Cardiac muscle cell (in vitro differentiated cells and primary cell): ENCODE measurements at places on chromosomes 6 and 20. TPM values are rescaled to one million over a fixed set of nuclear protein-coding genes. Genes with fewer than 3 reads are reported as not detected.
A peak's percentile ranks its signal among the peaks of the same experiment; 100 is the strongest.

DNA sequence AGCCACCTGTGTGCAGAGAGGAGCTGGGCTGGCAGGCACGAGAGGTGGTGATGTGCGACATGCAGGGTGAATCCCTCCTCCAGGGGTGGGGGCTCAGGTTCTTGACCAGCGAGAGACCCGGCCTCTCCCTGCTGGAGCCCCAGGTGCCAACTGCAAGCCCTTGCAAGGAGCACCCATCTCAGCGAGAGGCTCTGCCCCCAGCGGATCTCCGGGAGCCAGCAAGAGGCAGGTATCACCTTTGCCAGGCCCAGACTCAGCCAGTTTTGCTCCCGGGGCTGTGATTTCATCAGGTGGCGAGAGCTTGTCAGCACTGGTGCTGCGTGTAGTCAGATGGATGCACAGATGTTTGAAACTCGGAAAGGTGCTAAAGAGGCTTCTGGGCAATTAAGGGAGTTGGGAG, 87.7 kb downstream of the TFAP2C start:
- H3K27me3 ChIP-seq, result no peaks in the 10 kb centered on the region
- H3K27ac ChIP-seq, result no peak overlapping the region
- no peak overlapping the region for H3K4me3 ChIP-seq
- DNase-seq, result no peak
- H3K36me3 ChIP-seq, result no peaks in the 10 kb centered on the region

The PLEKHG1 gene
- total RNA-seq, result 0.67 and 8.5 TPM in 2 replicates

The BPIFB1 gene
- not detected in 2 replicates for total RNA-seq

GRCh38 chr6:35775031-35775430, 1.4 kb upstream of the CLPSL2 start:
- H3K36me3 ChIP-seq, result no peaks in the 10 kb centered on the region
- peaks cover 20% of the 10 kb centered on the region for H3K27me3 ChIP-seq
- H3K27ac ChIP-seq, result no peak overlapping the region
- DNase-seq, result no peak

The MCHR2 gene
- not detected in 2 replicates for total RNA-seq

GRCh38 chr20:63968928-63969760, 586 bp downstream of the ZNF512B start:
- peak overlapping the region; percentile 56 for H3K4me3 ChIP-seq
- H3K4me1 ChIP-seq, result peaks cover 6% of the 10 kb centered on the region
- peaks cover 6% of the 10 kb centered on the region for H3K36me3 ChIP-seq
- peak overlapping the region; percentile 75 for H3K27ac ChIP-seq
- no peaks in the 10 kb centered on the region for H3K27me3 ChIP-seq

GRCh38 chr6:75244063-75244584, 523 bp upstream of the COX7A2 start:
- peak overlapping the region; percentile 86 for H3K4me3 ChIP-seq
- H3K4me1 ChIP-seq, result no peaks in the 10 kb centered on the region
- H3K36me3 ChIP-seq, result peaks cover 17% of the 10 kb centered on the region
- no peaks in the 10 kb centered on the region for H3K27me3 ChIP-seq
- H3K27ac ChIP-seq, result peak overlapping the region; percentile 90

The PRKN gene
- 8.0 and 28.1 TPM in 2 replicates for total RNA-seq

GRCh38 chr20:53843645-53844044, 226.7 kb downstream of the BCAS1 start:
- H3K27me3 ChIP-seq, result no peaks in the 10 kb centered on the region
- DNase-seq, result no peak

The RBL1 gene
- 4.3 and 4.9 TPM in 2 replicates for total RNA-seq

DNA sequence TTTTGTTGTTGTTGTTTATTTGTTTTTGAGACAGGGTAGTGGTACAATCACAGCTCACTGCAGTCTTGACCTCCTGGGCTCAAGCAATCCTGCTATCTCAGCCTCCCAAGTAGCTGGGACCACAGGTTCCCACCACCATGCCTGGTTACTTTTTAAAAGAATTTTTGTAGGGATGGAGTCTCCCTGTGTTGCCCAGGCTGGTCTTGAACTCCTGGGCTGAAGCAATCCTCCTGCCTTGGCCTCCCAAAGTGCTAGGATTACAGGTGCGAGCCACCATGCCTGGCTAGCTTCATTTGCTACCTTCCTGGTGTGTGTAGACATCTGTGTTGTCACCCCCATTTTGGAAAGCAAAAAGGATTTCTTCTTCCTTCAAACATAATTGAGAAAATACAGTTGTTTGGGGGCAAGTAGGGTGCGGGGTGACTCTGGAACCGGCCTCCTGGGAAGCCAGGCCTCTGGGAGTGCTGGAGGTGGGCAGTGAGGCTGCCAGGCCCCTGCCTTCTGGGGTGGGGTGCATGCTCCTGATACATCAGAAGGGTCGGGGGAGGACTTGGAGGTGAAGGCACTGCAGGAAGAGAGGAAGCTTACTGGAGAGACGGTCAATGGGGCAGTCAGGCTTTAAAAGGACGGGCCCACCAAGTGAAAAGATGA, 28.4 kb downstream of the SYNJ2 start:
- no peak for DNase-seq
- H3K36me3 ChIP-seq, result no peaks in the 10 kb centered on the region
- H3K27me3 ChIP-seq, result no peaks in the 10 kb centered on the region

DNA sequence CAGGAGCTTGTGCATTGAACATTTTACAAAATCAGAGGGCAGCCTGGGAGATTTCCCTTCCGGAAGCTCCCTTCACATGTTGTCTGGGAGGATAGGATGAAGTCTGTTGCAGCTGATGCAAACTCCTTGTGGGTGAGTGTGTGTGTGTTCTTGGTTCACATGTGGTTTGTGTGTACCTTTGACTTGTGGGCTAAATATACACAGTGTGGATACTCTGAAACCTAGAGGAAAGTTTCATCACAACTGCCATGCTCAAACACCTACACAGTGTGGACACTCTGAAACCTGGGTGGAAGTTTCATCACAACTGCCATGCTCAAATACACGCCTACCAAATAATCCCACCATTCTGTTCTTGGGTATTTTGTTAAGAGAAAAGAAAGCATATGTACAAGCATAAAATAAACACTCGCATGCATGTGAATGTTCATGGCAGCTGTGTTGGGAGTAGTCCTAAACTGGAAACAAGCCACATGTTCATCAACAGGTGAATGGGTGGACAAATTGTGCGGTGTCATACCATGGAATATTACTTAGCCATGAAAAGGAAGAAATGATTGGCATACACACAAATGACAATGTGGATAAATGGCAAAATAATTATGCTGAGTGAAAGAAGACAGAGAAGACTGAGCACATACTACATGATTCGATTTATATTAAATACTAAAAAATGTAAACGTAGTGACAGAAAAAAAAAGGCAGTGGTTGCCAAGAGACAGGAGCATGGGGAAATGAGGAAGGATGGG, 1.8 kb downstream of the SCP2D1 start:
- no peaks in the 10 kb centered on the region for H3K4me1 ChIP-seq
- H3K36me3 ChIP-seq, result no peaks in the 10 kb centered on the region
- no peak for DNase-seq
- no peaks in the 10 kb centered on the region for H3K27me3 ChIP-seq
- no peak overlapping the region for H3K4me3 ChIP-seq

The TFAP2D gene
- total RNA-seq, result not detected in 2 replicates

GRCh38 chr6:168988801-168989200, 264.8 kb downstream of the THBS2 start:
- H3K36me3 ChIP-seq, result no peaks in the 10 kb centered on the region
- peak; percentile 82 for DNase-seq
- H3K27ac ChIP-seq, result no peak overlapping the region
- H3K27me3 ChIP-seq, result no peaks in the 10 kb centered on the region

DNA sequence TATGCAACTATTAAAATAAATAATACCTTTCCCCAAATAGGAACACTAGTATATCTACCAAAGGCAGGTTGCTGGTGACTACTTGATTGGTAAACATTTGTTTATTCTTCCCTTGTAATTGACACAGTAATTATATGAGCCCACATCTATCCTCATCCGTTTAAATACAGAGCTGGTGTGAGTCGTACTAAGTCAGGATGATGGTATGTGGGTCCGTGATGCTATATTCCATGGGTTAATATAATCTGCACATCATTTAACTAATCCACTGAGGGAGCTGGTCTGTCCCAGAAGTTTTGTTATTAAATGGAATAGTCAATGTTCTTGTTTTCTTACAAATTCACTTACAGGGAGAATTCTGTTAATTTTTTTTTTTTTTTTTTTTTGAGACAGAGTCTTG, 164.0 kb upstream of the AGPAT4 start:
- H3K36me3 ChIP-seq, result no peaks in the 10 kb centered on the region
- no peak overlapping the region for H3K27ac ChIP-seq
- H3K27me3 ChIP-seq, result no peaks in the 10 kb centered on the region
- no peak for DNase-seq
- H3K4me1 ChIP-seq, result peaks cover 7% of the 10 kb centered on the region
- H3K4me3 ChIP-seq, result no peak overlapping the region

The NUP153 gene
- total RNA-seq, result 18.1 and 26.2 TPM in 2 replicates

DNA sequence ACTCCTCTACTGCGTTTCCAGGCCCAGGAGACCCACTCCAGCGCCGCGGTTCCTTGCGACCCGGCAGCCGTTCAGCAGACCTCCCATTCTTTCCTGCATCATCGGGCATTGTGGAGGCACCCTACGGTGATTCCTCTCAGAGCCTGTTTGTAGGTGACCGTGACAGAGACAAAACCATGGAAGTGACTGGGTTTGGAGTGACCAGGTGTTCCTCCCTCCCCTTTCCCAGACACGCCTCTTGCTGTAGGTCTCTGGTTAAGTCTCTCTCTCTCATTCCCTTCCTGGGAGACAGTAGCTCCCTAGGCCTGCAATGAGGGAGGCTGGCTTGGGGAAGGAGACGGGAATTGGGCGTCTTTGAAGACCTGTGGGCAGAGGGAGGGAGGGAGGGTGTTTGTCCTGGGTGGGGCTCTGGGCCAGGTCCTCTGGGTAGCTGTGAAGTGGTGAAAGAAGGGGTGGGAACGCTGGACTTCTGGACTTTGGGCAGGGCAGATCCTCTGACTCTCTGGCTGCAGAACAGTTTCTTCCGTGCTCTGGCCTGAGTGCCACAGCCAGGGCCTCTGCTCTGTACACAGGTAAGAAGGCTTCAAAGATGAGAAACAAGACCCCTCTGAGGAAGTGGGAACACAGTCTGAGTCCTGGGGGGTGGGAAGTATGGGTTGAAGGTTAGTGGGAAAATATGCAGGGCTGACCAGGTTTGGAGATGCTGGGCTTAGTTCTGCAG, 763 bp downstream of the KLC4 start:
- no peaks in the 10 kb centered on the region for H3K27me3 ChIP-seq
- H3K27ac ChIP-seq, result peak overlapping the region; percentile 91
- peak overlapping the region; percentile 81 for H3K4me3 ChIP-seq
- H3K36me3 ChIP-seq, result peaks cover 16% of the 10 kb centered on the region

GRCh38 chr6:118558464-118559217, 10.5 kb downstream of the PLN start:
- H3K4me3 ChIP-seq, result no peak overlapping the region
- DNase-seq, result peak; percentile 35
- H3K4me1 ChIP-seq, result peaks cover 37% of the 10 kb centered on the region
- H3K36me3 ChIP-seq, result peaks cover 41% of the 10 kb centered on the region
- no peaks in the 10 kb centered on the region for H3K27me3 ChIP-seq

DNA sequence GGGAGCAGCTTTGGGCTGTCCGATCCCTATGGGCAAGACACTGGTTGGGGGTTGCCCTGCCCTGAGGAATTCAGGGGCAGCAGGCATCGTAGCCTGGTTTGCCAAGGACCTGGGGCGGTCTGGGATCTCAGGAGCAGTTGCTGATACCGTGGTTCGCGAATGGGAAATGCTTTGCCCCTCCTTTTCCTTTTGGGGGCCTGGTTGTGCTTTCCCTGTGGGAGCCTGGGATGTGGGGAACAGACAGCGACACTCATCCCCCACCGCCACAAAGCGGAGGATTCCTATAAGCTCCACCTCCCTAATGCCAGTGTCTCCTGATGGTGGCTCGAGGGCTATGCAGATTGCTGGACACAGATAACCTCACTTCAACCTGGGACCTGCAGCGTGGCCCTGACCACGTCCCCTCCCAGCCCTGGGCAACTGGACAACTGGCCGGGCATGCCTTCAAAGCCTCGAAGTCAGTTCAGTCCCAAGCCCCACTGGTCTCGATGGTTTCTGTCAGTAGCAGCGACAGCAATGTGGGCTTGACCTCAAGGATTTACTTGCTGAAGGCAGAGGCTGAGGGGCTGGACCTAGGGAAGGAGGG, 3.3 kb downstream of the CEBPB start:
- DNase-seq, result peak; percentile 48
- no peak overlapping the region for H3K4me3 ChIP-seq
- H3K4me1 ChIP-seq, result peaks cover 8% of the 10 kb centered on the region
- no peak overlapping the region for H3K27ac ChIP-seq
- H3K27me3 ChIP-seq, result no peaks in the 10 kb centered on the region
- H3K36me3 ChIP-seq, result no peaks in the 10 kb centered on the region

GRCh38 chr20:61757678-61758563, 307.8 kb downstream of the TAF4 start:
- H3K4me3 ChIP-seq, result no peak overlapping the region
- H3K36me3 ChIP-seq, result no peaks in the 10 kb centered on the region
- H3K27me3 ChIP-seq, result no peaks in the 10 kb centered on the region
- no peak for DNase-seq

The PPP1R16B gene
- total RNA-seq, result 0.07 and 0.15 TPM in 2 replicates

The TINAG gene
- not detected in 2 replicates for total RNA-seq

DNA sequence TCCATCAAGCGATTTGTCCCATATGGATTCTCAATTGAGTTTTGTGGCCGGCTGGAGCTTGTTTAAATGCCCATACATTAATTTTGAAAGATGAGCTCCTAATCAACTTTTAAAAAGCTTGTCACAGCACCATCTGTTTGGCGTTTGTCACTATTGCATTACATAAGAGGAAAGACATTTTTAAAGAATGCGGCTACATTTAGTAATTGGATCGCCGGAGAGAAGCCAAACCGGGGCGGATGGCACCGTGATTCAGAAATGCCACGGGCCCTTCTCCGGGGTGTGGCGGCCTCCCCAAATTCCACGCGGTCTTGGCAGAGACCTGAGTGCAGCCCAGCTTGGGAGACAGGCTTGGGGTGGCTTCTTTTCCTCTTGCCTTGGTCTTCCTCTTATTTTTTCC, 67.7 kb upstream of the ZNFX1 start:
- peaks cover 7% of the 10 kb centered on the region for H3K27me3 ChIP-seq
- no peak for DNase-seq
- H3K4me1 ChIP-seq, result no peaks in the 10 kb centered on the region

DNA sequence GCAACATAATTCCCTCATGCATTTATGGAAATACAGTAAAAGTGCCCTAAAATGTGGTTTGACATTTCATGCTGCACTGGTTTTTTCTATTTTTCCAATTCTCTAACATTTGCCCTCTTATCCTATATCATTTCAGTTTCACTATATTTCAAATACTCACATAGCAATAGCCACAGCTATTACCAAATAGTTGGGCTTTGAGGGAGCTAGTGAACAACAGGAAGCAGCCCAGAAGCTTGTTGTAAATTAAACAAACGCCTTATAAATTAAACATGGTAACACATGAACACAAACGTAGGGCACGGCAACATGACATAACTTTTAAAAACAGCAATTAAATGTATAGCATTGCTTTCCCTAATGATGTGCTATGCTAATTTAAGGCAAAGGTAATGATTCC, 469.0 kb downstream of the CDC5L start:
- no peak overlapping the region for H3K4me3 ChIP-seq
- H3K4me1 ChIP-seq, result peaks cover 46% of the 10 kb centered on the region
- DNase-seq, result no peak
- no peak overlapping the region for H3K27ac ChIP-seq
- H3K27me3 ChIP-seq, result peaks cover 3% of the 10 kb centered on the region

The PDYN gene
- total RNA-seq, result 0.33 and 0.95 TPM in 2 replicates

GRCh38 chr6:16043171-16044135, 85.4 kb upstream of the MYLIP start:
- no peaks in the 10 kb centered on the region for H3K36me3 ChIP-seq
- H3K4me3 ChIP-seq, result no peak overlapping the region
- no peaks in the 10 kb centered on the region for H3K27me3 ChIP-seq
- no peak overlapping the region for H3K27ac ChIP-seq
- no peaks in the 10 kb centered on the region for H3K4me1 ChIP-seq

GRCh38 chr20:50861012-50861411, 66.2 kb downstream of the BCAS4 start:
- H3K27me3 ChIP-seq, result no peaks in the 10 kb centered on the region
- H3K4me1 ChIP-seq, result no peaks in the 10 kb centered on the region
- no peaks in the 10 kb centered on the region for H3K36me3 ChIP-seq
- DNase-seq, result no peak
- no peak overlapping the region for H3K4me3 ChIP-seq
- no peak overlapping the region for H3K27ac ChIP-seq
